ENCODE measurements at places on chromosomes 1 and 21. TPM values are rescaled to one million over a fixed set of nuclear protein-coding genes. Genes with fewer than 3 reads are reported as not detected.

DNA sequence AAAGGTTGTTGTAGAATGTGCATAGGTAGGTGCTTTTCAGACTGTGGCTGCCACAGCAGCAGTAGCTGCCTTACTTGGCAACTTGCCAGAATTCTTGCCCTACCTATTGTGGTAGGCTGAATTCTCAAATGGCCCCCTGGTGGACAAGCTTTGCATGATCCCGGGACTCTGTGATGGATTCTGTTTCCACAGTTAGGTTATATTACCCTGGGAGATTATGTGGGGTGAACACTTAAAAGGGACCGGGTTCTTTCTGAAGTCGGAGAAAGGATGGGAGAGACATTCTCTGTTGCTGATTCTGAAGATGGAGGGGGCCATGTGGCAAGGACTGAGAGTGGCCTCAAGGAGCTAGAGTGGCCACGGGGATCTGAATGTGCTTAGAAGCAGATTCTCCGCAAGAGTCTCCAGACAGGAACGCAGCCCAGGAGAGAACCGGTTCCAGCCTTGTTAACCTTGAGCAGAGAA is 32.1 kb upstream of the KCNE1 start:
- DNase-seq = no peak
- no peaks in the 10 kb centered on the region for H3K4me1 ChIP-seq
- no peaks in the 10 kb centered on the region for H3K27me3 ChIP-seq
- H3K36me3 ChIP-seq = no peaks in the 10 kb centered on the region
- H3K27ac ChIP-seq = no peak overlapping the region
- H3K4me3 ChIP-seq = no peak overlapping the region

SPRR2E gene
- 1.3 TPM for total RNA-seq

DNA sequence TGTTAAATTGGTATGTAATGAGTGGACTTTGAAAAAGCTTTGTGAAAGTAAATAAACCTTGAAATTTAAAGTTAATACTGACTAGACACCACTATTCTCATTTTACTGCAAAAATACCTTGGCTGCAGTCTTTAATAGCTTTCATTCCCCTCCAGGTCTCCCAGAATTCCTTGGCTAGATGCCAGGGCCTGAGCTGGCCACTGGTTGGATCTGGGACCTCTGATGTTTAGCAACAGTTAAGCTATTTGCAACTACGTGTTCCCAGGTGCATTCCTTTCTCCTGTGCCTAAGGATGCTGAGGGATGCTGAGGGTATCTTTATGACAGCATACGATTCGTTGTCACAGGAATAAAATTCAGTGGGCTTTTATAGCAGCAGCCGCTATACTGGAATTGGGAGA is 938.7 kb downstream of the TTLL7 start:
- H3K36me3 ChIP-seq = no peaks in the 10 kb centered on the region
- H3K4me1 ChIP-seq = no peaks in the 10 kb centered on the region
- H3K27me3 ChIP-seq = no peaks in the 10 kb centered on the region
- no peak overlapping the region for H3K4me3 ChIP-seq
- no peak overlapping the region for H3K27ac ChIP-seq
- no peak for DNase-seq

MORC3 gene
- total RNA-seq = 49.6 TPM

- DNase-seq = no peak
- no peak overlapping the region for H3K4me3 ChIP-seq
Measured at GRCh38 chr1:203995228-203995627, 77.7 kb upstream of the SOX13 start.

- no peaks in the 10 kb centered on the region for H3K4me1 ChIP-seq
- H3K36me3 ChIP-seq = no peaks in the 10 kb centered on the region
- no peaks in the 10 kb centered on the region for H3K27me3 ChIP-seq
- no peak for DNase-seq
- H3K4me3 ChIP-seq = no peak overlapping the region
- no peak overlapping the region for H3K27ac ChIP-seq
Measured at GRCh38 chr1:239784896-239785295, 306.8 kb upstream of the FMN2 start.

ENSA gene
- total RNA-seq = 152 TPM

DNA sequence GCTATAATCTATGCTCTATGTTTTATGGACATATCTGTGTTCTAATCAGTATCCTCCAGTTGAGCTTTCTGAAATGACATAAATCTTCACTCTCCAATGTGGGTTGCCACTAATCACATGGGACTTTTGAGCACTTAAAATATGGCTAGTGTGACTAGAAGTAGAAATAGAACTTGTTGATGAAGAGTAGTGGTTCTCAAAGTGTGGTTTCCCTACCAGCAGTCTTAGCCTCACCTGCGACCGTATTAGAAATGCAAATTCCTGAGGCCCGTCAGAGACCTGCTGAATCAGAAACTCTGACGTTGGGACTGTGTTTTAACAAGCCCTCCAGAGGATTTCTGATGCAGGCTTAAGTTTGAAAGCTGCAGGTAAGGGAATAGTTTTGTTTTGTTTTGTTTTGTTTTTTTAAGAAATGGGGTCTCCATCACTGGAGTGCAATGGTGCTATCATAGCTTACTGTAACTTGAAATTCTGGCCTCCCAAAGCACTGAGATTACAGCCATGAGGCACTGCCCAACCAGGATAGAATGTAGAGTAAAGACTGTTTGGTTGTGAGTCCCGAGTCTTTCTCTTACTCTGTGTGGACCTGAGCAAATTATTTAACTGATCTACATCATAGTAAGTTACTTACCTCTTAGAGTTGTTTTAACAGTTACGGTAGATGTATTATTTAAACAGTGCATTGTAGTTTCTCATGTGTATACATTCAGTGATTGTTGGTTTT is 21.7 kb downstream of the GLRX2 start:
- DNase-seq = no peak
- no peaks in the 10 kb centered on the region for H3K27me3 ChIP-seq

GRCh38 chr1:1148569-1148968 is 25.1 kb upstream of the TTLL10 start:
- DNase-seq = no peak
- H3K4me1 ChIP-seq = no peaks in the 10 kb centered on the region
- H3K4me3 ChIP-seq = no peak overlapping the region
- H3K27ac ChIP-seq = no peak overlapping the region

DNA sequence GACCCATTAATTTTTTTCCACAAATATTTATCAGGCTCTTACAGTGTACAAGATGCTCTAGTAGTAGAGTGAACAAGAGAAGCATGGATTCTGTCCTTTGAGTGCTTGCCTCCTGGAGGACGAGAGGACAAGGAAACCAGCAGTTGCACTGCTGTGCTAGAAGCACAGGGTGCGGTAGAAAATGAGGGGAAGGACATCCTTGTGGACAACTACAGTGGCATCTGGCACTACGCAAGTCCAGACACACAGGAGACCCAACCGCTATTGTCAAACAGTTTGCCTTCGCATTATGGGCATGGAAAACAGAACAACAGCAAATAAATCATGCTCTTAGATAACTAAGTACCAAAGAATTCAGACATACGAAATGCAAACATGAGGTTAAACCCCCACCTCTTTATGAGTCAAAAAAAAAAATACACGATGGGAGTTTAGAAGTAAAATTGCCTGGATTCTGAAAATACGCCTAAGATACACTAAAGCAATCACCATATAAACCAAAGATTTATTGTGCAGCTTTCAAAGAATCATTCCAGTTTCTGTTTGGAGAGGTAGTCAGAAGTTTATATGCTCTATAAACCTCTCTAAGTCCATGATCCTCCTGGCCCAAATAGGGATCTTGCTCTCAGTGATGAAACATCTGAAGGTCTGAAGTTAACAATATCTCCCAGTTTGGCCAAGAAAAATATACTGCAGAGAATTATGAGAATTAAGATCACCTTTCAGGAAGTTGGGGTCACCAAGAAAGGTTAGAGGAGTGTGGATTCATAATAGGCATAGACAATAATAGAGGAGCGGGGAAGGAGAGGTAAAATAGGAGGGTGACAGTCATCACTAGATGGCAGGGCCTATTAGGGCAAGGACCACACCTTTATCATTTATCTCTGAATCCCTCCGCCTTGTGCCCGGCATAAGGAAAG is 307.8 kb downstream of the NFIA start:
- no peaks in the 10 kb centered on the region for H3K4me1 ChIP-seq
- H3K36me3 ChIP-seq = no peaks in the 10 kb centered on the region
- H3K27me3 ChIP-seq = no peaks in the 10 kb centered on the region
- DNase-seq = no peak
- H3K27ac ChIP-seq = no peak overlapping the region

DNA sequence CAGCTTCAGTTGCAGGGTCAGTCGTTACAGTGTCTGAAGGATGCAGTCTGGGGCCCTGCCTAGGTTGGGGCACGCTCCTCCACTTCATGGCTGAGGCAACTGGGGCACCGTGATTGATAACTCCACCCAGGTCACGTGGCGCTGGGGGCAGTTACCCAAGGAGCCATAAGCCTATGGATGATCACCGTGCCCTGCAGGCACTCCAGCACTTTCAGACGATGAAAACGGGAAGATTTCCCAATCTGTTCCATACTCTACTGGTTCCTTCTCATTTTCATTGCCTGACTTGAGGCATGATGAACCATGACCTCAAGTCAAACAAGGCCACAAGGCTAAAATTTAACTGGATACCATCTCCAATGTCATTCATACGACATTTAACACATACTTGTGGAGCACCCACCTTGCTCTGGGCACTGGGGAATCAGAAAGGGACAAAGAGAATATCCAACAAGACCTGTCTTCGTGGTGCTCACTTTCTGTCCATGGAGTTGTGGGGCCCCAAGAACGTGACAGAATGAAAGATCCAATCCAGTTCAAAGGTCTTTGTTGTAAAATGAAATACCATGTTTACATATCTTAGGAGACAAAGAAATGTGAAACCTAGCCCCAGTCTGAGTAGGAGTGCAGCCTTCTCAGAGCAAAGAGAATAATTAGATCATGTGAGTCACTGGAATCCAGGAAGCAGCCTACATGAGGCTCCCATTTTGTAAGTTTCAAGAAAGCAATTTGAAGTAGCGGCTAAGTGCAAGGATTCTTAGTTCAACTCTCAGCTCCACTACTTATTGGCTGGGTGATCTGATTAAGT is 39.4 kb upstream of the SPOCD1 start:
- H3K27me3 ChIP-seq = no peaks in the 10 kb centered on the region
- no peak for DNase-seq
- no peaks in the 10 kb centered on the region for H3K4me1 ChIP-seq
- no peak overlapping the region for H3K4me3 ChIP-seq
- H3K36me3 ChIP-seq = no peaks in the 10 kb centered on the region

- no peak for DNase-seq
- H3K36me3 ChIP-seq = no peaks in the 10 kb centered on the region
- no peak overlapping the region for H3K27ac ChIP-seq
- no peak overlapping the region for H3K4me3 ChIP-seq
Measured at GRCh38 chr1:2259668-2260402, 31.7 kb downstream of the SKI start.

CFAP107 gene
- 2.2 TPM for total RNA-seq

- no peaks in the 10 kb centered on the region for H3K36me3 ChIP-seq
- H3K27ac ChIP-seq = no peak overlapping the region
- no peak for DNase-seq
- no peaks in the 10 kb centered on the region for H3K27me3 ChIP-seq
- H3K4me3 ChIP-seq = no peak overlapping the region
- no peaks in the 10 kb centered on the region for H3K4me1 ChIP-seq
Measured at GRCh38 chr1:208864366-208864965, 620.3 kb upstream of the PLXNA2 start.

DNA sequence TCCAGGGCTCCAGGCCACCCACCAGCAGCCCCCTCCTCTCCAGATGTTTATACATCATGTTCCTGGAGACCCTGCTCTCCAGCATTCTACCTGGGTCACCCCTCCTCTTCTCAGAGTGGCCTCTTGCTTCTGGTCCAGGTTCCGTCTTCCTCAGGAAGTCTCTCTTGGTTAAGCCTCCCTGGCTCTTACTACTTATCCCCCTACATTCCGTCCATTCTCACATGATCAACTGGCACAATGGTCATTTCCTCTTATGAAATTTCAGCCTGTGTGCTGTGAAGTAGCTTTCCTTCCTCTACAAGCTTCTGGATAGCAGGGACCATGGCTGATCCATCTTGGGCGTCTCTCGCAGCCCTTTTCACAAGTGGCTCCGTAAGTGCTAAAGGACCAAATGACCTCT is 33.9 kb upstream of the ATP2B4 start:
- H3K4me1 ChIP-seq = peaks cover 4% of the 10 kb centered on the region
- no peak for DNase-seq
- no peaks in the 10 kb centered on the region for H3K27me3 ChIP-seq

DNA sequence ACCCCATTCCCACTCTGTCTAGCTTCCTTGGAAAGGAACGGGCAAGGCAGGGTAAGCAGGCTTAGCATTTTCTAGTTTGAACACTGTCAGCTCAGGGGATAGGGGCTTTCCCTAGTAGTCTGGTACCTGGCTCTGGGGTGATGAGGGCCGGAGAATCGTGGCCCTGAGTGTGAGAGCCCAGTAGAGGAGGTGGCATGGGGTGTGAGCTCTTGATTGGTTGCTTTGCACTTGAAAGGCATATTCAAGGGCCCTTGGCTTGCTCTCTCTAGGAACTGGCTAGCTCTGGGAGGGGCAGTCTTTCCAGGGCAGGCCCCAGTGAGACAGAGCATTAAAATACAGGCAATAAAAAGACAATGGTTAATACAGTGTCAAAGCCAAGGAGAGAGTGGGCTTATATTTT is 10.8 kb upstream of the EXTL1 start:
- no peak overlapping the region for H3K4me3 ChIP-seq
- H3K4me1 ChIP-seq = no peaks in the 10 kb centered on the region
- no peak overlapping the region for H3K27ac ChIP-seq
- no peaks in the 10 kb centered on the region for H3K27me3 ChIP-seq
- no peaks in the 10 kb centered on the region for H3K36me3 ChIP-seq

DNA sequence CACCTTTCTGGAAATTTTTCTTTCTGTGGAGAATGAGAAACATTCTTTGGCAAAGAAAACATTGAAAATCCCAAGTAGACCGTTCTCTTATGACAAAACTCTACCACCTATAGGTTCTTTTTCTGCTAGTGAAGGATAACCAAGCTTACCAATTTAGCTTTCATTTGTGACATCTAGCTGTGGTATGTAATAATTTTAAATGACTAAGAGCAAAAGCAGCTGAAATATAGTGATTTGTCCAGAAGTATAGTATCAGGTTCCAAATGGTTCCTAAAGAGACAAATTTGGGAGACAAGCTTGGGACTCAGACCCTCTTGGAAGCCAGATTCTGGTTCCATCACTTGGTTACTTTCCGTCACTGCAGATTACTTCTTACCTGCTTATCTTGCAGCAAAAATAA is 24.4 kb downstream of the FUBP1 start:
- no peak overlapping the region for H3K4me3 ChIP-seq
- no peak overlapping the region for H3K27ac ChIP-seq
- no peaks in the 10 kb centered on the region for H3K27me3 ChIP-seq
- no peak for DNase-seq
- peaks cover 3% of the 10 kb centered on the region for H3K4me1 ChIP-seq

- no peak overlapping the region for H3K4me3 ChIP-seq
- no peaks in the 10 kb centered on the region for H3K27me3 ChIP-seq
- no peak overlapping the region for H3K27ac ChIP-seq
Measured at GRCh38 chr1:234699795-234700665, 90.1 kb upstream of the IRF2BP2 start.

ENTREP3 gene
- total RNA-seq = 21.6 TPM

- no peak overlapping the region for H3K4me3 ChIP-seq
- DNase-seq = no peak
- no peaks in the 10 kb centered on the region for H3K36me3 ChIP-seq
- H3K4me1 ChIP-seq = no peaks in the 10 kb centered on the region
- H3K27ac ChIP-seq = no peak overlapping the region
- no peaks in the 10 kb centered on the region for H3K27me3 ChIP-seq
Measured at GRCh38 chr1:201593200-201593921, 54.4 kb downstream of the NAV1 start.
